ENCODE measurements at places on chromosomes 1 and 21.
A peak's percentile ranks its signal among the peaks of the same experiment; 100 is the strongest.

DNA sequence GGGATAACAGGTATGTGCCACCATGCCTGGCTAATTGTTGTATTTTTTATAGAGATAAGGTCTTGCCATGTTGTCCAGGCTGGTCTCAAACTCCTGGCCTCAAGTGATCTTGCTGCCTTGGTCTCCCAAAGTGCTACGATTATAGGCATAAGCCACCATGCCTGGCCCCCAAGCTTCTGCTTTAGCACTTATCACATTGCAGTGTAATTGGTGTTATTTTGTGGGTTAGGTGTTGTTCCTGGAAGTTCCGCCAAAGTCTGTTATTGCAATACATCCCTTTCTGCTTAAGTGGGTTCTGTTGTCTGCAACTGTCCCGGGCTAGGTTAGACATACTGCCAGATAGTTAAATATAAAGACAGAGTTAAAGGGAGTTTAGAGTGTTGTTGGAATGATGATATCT lies 3.4 kb downstream of the ZCCHC17 start:
- DNase-seq, result peak; percentile 12

GRCh38 chr1:8706995-8707396 lies 110.4 kb downstream of the RERE start:
- DNase-seq, result no peak

DNA sequence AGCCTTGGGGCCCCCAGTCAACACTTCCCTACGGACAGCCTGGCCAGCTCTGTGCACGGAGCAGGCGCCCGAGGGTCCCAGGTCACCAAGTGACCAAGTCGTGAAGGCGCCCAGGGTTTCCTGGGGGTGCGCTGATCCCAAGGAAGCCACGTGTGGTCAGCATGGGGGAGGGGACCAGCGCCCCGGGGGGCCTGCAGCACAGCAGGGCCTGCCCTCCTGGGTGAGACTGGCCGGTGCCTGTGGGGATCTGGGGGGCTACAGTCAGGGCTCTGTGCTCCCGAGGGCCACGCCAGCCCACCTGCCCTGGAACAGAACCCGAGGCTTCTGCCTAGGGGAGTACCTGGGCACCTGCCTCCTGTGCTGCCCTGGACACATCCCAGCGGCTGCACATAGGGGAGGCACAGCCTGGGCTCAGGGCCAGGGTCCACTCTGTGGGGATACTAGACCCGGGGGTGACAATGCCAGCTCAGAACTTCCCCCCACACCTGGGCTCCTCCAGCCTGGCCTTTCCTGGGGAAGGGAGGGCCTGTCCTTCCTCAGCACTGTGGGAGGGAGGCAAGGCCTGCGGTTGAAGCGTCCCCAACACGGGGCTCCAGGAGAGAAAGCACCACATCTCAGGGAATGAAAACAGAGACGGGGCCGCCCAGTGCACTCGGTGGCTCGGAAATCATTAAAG lies 6.2 kb upstream of the POFUT2 start:
- DNase-seq, result no peak

DNA sequence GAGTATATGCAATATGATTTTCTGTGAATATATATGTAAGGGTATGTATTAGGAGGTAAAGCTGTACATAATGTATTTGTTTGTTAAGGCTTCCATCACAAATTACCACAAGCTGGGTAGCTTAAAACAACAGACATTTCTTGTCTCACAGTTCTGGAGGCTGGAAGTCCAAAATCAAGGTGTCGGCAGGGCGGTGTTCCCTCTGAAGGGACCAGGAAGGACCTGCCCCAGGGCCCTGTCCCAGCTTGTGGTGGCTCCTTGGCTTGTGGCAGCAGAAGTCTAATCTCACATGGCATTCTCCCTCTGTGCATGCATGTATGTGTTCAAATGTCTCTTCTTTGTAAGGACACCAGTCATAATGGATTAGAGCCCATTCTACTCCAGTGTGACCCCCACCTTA lies 17.1 kb downstream of the TRIM67 start:
- DNase-seq, result no peak

DNA sequence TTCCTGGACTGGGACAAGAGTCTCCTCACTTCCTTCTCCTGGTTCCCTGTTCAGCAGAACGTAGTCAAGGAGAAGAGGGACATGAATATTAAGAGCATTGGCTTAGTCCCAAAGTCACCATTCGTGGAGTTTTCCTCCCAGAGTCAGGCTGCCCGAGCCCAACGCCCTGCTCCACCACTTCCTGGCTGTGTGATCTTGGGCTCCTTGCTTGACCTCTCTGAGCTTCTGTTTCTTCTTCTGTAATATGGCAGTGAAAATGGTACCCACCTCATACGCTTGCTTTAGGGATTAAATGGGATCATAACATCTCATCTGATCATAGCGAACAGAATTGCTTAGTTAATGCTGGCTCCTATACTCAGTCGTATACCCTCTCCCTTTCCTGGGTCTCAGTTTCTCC lies 12.0 kb upstream of the CASZ1 start:
- DNase-seq, result no peak

- no peak for DNase-seq
Observed at GRCh38 chr1:152182944-152183361, 23.9 kb upstream of the RPTN start.

GRCh38 chr1:199287206-199287605 lies 648.4 kb downstream of the PTPRC start:
- no peak for DNase-seq
